Head of caudate nucleus (tissue), 42 donors: ENCODE measurements at places on chromosomes 4 and X.

GRCh38 chr4:87079967-87080366 is 140.5 kb downstream of the KLHL8 start:
- no peak for DNase-seq

GRCh38 chr4:48913346-48913745 is 6.8 kb upstream of the OCIAD2 start:
- DNase-seq: no peak

DNA sequence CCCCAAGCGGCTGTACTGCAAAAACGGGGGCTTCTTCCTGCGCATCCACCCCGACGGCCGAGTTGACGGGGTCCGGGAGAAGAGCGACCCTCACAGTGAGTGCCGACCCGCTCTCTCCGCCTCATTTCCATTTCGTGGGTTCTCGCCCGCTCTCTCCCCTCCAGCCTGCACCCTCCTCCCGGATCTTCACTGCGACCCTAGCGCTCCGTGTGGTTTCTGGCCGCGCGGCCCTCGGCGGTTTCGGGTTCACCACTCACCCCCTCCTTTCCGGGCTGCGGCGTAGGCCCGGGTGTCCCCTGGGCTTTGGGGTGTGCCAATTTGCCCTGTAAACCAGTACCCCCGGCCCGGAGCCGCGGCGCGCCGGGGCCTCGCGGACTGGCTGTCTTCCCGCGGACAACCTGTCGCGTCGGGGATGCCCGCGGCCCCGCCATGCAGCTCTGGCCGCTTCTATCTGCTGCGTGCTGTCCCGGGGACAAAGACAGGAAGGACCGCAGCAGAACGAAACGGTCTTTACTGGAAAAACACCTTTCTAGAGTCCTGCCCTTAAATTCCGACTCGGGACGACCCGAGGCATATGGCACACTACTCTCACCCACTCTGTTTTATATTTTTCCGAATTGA is 737 bp downstream of the FGF2 start:
- DNase-seq: peak; percentile 35

- no peak for DNase-seq
Observed at GRCh38 chr4:112448306-112449132, 67.5 kb downstream of the NEUROG2 start.

DNA sequence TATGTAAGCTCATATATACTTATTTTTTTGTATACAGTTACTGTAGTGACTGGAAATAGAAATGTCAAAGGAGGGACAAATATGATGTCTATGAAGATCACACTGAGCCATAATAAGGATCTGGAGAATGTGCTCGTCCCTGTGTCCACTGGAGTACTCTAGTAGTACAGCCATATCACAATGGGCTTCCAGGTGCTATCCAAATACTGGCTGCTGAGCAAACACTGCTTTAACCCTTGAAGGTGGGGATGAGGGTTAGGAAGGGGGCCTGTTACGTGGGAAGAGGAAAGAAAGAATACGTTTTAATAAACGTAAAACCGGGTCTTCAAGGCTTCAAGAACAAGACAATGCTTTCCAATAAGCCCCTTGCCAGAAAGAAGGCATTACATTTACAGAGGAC is 29.8 kb upstream of the TMEM150C start:
- no peak for DNase-seq
